ENCODE measurements at places on chromosomes 2 and 18. TPM values are rescaled to one million over a fixed set of nuclear protein-coding genes. Genes with fewer than 3 reads are reported as not detected.

The CPO gene
- 0.84 TPM for total RNA-seq

The GULP1 gene
- total RNA-seq: 11.1 TPM

DNA sequence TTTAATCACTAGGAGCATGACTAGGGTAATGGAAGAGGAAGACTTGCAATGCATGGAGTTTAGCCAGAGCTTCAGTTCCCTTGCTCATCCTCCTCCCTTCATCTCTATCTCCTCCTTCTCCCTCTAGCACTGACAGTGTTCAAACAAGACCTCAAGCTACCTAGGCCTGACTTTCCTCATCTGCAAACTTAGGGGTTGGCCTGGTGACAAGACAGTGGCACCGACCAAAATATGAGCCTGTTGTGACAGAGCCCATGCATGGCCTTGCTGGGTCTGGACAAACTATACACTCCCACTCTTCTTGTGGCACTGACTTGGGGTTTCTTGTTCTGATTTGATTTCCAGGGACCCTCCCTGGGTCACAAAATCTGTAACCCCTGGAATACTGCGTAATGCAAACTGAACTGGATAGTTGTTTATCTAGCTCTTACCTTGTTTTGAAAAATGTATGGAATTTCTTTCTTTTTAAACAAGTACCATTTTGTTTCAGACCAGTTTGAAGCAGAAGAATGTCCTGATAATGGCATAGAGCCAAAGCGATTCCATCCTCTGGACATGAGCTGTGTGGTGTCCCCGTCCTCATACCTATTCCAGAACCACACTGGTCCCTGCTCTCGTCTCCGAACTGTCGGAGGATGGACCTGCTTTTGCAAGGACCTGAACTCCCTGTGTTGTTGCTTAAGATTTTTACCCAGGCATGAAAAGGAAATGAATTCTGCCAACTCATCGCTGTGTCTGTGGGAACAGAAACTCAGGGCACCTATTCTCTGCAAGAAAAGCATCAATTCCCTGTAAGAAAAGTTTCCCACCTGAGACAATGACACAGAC lies 33.4 kb upstream of the PPP4R1 start:
- no peak for DNase-seq

- no peak for DNase-seq
These were observed 29.6 kb upstream of the DSC1 start for GRCh38 chr18:31192086-31192776.

The ANKRD30B gene
- 0.39 TPM for total RNA-seq
